ENCODE measurements at places on chromosomes 5 and 9. TPM values are rescaled to one million over a fixed set of nuclear protein-coding genes. Genes with fewer than 3 reads are reported as not detected.

- H3K36me3 ChIP-seq = no peaks in the 10 kb centered on the region
- peaks cover 18% of the 10 kb centered on the region for H3K4me1 ChIP-seq
- H3K27me3 ChIP-seq = no peaks in the 10 kb centered on the region
- H3K27ac ChIP-seq = peak overlapping the region; percentile 90
- DNase-seq = no peak
Observed at GRCh38 chr9:5628183-5628529, 751 bp upstream of the RIC1 start.

- peak overlapping the region; percentile 88 for H3K27ac ChIP-seq
- H3K27me3 ChIP-seq = no peaks in the 10 kb centered on the region
- peaks cover 26% of the 10 kb centered on the region for H3K4me1 ChIP-seq
- H3K4me3 ChIP-seq = peak overlapping the region; percentile 22
Observed at GRCh38 chr5:34598177-34598794, 57.8 kb upstream of the RAI14 start.

DNA sequence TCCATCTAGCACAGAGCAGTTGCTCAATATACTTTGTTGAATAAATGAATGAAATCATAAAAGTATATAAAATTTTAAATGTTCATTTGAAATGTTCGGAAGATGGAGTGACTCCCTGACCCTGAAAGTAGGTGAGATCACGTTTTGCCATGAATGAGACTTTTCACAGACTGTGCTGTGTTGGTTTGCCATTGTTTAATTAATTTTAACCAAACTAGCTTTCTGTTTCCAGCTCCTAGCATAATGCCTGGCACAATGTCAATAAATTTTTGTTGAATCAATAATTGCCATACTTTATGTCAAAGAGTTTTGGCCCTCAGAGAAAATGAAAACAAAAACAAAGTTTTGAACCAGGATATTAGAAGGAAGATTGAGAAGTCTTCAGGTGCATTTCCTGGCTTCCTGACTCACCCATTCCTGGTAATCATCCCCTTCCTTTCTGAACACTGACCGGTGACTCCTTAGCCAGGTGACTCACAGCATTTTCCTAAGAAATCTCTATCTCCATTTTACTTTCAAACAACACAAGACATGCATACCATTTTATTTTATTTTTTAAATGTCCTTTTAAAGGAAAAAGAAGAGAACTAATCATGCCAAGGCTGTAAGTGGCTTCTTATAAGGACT, 15.1 kb downstream of the SLC28A3 start:
- H3K27me3 ChIP-seq = no peaks in the 10 kb centered on the region
- H3K27ac ChIP-seq = no peak overlapping the region
- H3K4me3 ChIP-seq = no peak overlapping the region
- peak; percentile 33 for DNase-seq

DNA sequence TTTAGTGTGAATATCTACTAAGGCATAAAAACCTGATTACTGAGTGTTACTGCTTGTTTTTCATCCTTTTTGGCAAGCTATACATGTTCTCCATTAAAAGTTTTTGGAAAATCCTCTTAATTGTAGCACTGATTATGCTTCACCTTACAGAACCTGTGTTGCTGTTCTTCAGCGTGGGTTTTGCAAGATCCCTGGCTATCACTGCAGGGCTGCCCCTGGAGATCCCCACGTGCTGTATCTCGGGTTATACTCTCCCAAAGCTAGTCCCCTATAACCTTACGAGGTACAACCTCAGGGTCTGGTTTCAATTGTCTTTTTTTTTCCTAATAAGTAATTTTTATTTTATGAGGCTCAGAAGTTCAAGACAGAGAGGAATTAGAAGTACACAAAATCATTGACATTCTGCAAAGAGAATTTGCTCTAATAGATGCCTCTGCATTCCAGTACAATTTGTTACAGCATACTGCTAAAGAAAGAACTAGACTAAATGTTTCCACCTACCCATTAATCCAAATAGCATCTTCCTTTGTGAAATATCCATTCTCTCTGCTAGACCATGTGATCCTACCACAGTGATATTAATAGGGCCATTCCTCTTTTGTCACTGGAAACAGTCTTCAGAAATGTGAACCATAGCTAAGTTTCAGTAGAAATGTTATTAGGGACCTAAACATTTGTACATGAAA, 25.8 kb upstream of the CAMK4 start:
- no peaks in the 10 kb centered on the region for H3K4me1 ChIP-seq
- H3K4me3 ChIP-seq = no peak overlapping the region
- DNase-seq = no peak
- H3K27me3 ChIP-seq = no peaks in the 10 kb centered on the region
- no peak overlapping the region for H3K27ac ChIP-seq

DNA sequence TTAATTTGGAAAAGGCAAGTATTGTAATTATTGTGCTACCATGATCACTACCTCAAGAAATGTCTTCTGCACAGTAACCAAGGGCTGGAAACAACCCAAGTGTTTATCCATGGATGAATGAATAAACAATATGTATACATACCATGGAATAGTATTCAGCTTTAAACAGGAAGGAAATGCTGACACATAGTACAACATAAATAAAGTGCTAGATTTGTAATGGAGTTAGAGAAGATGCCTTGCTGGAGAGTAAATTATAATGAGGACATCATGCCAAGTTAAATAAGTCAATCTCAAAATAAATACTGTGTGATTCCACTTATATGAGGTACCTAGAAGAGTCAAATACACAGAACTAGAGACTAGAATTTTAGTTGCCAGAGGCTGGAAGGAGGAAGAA, 160.0 kb downstream of the CCDC192 start:
- H3K4me3 ChIP-seq = no peak overlapping the region
- no peaks in the 10 kb centered on the region for H3K36me3 ChIP-seq
- DNase-seq = no peak
- H3K27me3 ChIP-seq = peaks cover 3% of the 10 kb centered on the region
- no peaks in the 10 kb centered on the region for H3K4me1 ChIP-seq

GRCh38 chr5:509611-510185, 14.6 kb downstream of the SLC9A3 start:
- H3K27me3 ChIP-seq = peaks cover 22% of the 10 kb centered on the region
- no peaks in the 10 kb centered on the region for H3K4me1 ChIP-seq
- no peak for DNase-seq
- H3K4me3 ChIP-seq = no peak overlapping the region
- H3K36me3 ChIP-seq = no peaks in the 10 kb centered on the region
- no peak overlapping the region for H3K27ac ChIP-seq

- no peak for DNase-seq
- no peaks in the 10 kb centered on the region for H3K4me1 ChIP-seq
- no peak overlapping the region for H3K27ac ChIP-seq
- H3K4me3 ChIP-seq = no peak overlapping the region
- H3K27me3 ChIP-seq = no peaks in the 10 kb centered on the region
Observed at GRCh38 chr5:158786390-158786789, 313.3 kb downstream of the EBF1 start.

The SPINK6 gene
- not detected for total RNA-seq

GRCh38 chr5:3954633-3955032, 359.0 kb downstream of the IRX1 start:
- H3K27me3 ChIP-seq = no peaks in the 10 kb centered on the region
- DNase-seq = no peak
- H3K27ac ChIP-seq = no peak overlapping the region
- no peaks in the 10 kb centered on the region for H3K36me3 ChIP-seq
- H3K4me1 ChIP-seq = no peaks in the 10 kb centered on the region
- H3K4me3 ChIP-seq = no peak overlapping the region

DNA sequence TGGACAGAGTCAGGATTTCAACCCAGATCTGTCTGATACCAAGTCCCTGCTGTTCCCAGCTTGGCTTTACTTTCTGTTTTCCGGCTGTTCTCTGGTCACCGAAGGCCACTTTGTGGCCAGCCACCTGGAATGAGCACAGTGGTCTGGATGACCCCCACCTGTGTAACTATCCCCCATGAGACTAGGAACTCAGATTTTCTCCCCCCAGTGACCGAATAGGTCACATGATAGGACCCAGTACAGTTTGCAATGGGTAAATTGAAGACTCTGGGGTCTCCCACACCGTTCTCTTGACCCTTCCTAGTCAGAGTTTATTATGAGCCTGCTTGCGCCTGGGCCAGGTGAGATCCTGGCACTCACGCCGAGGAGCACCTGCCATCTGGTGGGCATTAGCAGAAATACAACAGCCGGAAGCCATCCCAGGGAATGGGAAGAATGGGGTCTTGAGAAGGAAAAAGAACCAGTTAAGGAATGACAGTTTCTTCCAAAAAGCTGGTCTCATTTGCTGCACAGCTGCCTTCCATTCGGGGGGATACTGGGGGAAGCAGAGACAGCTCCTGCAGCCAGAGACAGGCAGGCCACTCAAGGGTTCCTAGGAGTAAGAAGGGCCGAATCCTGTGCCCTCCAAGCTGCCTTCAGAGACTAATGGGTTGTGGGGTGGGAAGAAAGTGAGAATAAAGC, 7.1 kb downstream of the PHYHD1 start:
- no peaks in the 10 kb centered on the region for H3K36me3 ChIP-seq
- no peak overlapping the region for H3K4me3 ChIP-seq
- no peaks in the 10 kb centered on the region for H3K4me1 ChIP-seq
- no peaks in the 10 kb centered on the region for H3K27me3 ChIP-seq

GRCh38 chr5:9502050-9502834, 43.6 kb downstream of the SEMA5A start:
- H3K4me3 ChIP-seq = no peak overlapping the region
- no peak overlapping the region for H3K27ac ChIP-seq
- no peaks in the 10 kb centered on the region for H3K36me3 ChIP-seq
- H3K27me3 ChIP-seq = no peaks in the 10 kb centered on the region
- no peak for DNase-seq

Measured in astrocyte (in vitro differentiated cells and primary cell).